ENCODE measurements at places on chromosomes 16 and 17.

DNA sequence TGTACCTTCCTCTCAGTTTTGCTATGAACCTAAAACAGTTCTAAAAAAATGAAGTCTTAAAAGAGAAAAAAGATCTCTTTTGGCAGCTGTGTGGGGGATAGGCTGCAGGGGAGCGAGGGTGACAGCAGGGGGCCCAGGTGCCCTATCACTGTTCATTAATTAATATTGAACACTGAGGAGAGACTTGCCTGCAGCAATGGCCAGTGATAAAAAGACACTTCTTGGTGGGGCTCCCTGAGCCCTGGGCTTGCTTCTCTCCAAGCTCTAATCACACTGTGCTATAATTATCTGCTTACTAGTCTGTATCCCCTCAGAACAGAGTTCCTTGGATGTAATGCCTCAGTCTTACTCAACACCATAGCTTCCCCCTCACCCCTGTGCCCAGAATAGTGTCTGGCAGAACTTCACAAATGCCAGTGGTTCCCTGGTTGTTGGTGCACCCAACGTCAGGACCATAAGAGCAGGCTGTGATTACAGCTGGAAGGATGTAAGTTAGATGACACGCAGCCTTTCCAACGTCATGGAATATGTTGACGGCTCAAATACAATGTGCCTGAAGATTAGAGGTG lies 52.0 kb upstream of the IRX6 start:
- DNase-seq = no peak

DNA sequence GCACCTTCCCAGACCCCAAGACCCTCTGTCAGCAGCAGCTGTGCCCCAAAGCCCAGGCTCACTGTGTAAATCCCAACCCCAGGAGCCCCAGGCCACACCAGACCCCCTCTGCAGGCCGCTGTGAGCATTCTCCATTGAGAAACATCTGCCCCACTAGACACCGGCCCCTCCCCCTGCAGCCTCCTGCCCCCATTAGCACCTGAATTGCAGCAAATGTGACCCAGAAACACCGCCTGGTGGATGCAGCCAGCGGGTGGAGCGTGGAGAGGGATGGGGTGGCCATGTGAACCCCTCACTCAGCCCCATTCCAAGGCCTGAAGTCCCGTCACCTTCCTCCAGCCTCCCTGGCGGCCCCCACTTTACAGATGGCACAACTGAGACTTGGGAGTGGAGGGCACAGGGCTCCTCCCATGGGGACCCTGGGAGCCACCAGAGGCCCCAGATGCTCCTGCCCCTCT lies 2.2 kb downstream of the UBALD1 start:
- DNase-seq = no peak

GRCh38 chr17:14330492-14330962 lies 29.6 kb downstream of the HS3ST3B1 start:
- no peak for DNase-seq

DNA sequence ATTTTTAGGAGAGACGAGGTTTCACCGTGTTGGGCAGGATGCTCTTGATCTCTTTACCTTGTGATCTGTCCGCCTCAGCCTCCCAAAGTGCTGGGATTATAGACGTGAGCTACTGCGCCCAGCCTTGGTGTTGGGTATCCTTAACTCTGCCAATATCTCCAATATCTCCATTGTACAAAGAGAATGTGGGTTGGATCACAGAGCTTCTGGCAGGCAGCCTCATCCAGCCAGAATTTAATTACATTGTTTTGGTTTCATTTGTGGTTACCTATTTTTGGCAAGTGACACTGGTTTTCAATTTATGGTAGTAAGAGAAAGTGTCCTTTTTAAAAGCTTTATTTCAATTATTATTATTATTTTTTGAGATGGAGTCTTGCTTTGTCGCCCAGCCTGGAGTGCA lies 14.0 kb upstream of the RFWD3 start:
- no peak for DNase-seq

DNA sequence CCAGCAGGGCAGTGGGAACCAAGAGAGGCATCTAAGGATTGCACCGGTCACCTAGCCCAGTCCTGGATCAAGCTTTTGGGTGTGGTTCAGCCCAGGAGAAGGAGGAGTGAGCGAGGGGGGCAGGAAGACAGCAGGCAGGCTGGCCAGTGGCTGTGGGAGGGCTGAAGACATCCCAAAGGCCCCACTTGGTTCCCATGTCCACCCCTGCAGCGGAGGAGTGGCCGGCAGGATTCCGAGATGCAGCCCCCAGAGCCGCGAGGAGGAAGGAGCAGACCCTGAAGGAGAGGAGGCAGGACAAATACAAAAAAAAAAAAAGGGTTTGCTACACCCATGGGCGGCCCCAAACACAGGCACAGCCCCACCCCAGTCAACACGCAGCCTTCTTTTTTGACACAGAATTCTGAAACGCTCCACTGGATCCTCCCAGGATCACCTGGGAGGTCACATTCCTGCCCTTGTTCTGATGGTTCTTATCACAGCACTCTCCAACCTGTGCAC lies 1.1 kb upstream of the SLC47A2 start:
- no peak for DNase-seq

- no peak for DNase-seq
Measured at GRCh38 chr16:6777624-6778023, 555.0 kb upstream of the RBFOX1 start.

- DNase-seq = no peak
Measured at GRCh38 chr17:53133876-53134275, 688.9 kb upstream of the KIF2B start.

DNA sequence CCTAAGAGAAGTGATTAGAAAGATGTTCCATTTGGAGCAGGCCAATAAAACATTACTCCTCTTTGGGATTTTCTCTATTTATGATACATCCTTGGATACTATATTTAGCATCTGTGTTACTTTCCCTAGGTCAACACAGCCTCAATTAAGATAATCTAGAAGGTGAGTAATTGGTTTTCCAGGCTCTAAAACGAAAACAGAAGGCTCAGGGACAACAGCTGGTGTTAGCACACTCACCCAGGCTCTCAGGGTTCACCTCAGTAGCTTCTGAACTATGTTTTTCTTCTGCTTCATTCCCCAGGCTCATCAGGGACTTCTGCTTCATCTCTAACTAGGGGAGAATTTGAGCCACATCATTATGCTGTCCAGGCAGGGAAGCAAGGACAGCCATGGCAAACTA lies 76.6 kb downstream of the ZZEF1 start:
- no peak for DNase-seq

- DNase-seq = no peak
Measured at GRCh38 chr16:84505249-84506187, 1.1 kb upstream of the MEAK7 start.
